T-helper 17 cell (primary cell): ENCODE measurements at places on chromosomes 4 and X. TPM values are rescaled to one million over a fixed set of nuclear protein-coding genes. Genes with fewer than 3 reads are reported as not detected.

ALB gene
- not detected for total RNA-seq

FAM184B gene
- not detected for total RNA-seq

MID2 gene
- total RNA-seq = 14.0 TPM

PCSK1N gene
- 9.6 TPM for total RNA-seq

DUSP21 gene
- not detected for total RNA-seq

GSX2 gene
- total RNA-seq = not detected

DNA sequence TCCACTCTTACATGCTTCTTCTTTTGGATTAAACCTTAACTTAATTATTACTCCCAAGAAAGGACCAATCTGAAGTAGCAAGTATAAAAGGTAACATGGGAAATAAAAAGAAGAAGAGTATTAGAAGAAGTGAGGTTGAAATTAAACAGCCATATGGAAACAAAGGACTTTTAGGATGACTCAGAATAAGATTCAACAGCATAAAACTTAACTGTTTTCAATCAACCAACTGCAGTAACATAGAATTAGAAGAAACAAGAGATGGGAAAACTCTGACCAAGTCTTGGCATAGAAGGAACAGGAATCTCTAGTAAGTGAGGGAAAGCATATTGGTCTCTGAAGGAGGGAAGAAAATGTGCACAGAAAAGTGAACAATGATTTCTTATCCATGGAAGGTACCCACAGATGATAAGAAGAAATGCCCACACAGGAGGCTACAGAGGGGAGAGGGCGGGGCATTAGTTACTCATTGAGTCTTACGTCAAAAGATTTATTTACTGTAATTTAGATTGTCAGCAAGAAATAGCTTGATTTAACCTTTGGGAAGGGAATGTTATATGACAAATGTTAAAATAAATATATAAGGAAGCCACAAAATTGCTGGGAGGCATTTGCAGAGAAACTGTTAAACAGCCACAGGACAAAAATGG, 177.3 kb downstream of the BANK1 start:
- peaks cover 36% of the 10 kb centered on the region for H3K27me3 ChIP-seq
- DNase-seq = no peak
- H3K27ac ChIP-seq = no peak overlapping the region
- no peak overlapping the region for H3K4me3 ChIP-seq
- H3K4me1 ChIP-seq = peaks cover 3% of the 10 kb centered on the region

DNA sequence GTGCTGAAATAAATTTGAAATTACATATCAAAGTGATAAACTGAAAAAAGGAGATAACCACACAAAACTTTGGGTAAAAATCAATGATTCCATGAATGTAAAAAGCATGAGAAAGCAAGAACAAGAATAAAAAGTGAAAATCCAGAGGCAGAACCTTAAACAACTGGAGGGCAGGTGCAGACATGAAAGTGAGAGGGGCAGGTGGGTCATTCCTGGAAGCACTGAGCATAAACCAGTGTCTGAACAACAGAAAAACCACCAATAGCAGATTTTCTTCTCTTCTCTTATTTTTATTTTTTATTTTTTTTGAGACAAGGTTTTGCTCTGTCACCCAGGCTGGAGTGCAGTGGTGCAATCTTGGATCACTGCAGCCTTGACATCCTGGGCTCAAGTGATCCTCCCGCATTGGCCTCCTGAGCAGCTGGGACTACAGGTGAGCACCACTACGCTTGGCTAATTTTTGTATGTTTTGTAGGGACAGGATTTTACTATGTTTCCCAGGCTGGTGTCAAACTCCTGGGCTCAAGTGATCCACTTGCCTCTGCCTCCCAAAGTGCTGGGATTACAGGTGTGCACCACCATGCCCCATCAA, 46.8 kb upstream of the GPR78 start:
- no peaks in the 10 kb centered on the region for H3K36me3 ChIP-seq
- H3K4me3 ChIP-seq = no peak overlapping the region
- H3K27me3 ChIP-seq = no peaks in the 10 kb centered on the region
- H3K27ac ChIP-seq = no peak overlapping the region
- H3K4me1 ChIP-seq = peaks cover 2% of the 10 kb centered on the region

DNA sequence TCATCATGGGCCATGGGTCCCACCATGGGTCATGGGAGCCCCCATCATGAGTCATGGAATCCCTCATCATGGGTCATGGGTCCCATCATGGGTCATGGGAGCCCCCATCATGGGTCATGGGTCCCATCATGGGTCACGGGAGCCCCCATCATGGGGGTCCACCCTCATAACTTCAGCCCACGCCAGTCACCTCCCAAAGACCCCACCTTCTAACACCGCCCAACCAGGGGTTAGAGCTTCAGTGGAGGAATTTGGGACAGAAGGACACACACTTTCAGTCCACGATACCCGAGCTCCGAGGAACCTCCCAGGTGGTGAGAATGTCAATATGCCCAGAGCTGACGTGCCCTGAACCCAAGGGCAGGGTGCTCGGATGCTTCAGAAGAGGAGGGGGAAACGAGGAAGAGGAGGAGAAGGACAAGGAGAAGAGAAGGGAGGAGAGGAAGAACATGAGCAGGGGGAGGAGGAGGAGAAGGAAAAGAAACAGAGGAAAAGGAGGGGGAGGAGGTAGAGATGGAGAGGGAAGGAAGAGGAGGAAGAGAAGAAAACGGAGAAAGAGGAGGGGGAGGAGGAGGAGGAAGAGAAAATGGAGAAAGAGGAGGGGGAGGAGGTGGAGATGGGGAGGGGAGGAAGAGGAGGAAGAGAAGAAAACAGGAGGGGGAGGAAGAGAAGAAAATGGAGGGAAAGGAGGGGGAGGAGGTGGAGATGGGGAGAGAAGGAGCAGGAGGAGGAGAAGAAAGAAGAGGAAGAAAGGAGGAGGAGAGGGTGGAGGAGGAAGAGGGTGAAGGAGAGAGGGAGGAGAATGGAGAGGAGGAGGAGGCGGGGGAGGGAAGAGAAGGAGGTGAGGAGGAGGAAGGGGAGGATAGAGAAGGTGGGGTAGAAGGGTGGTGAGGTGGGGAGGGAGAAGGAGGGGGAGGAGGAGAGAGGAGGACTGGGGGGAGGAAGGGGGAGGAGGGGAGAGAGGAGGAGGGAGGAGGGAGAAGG, 17.7 kb downstream of the IL3RA start:
- H3K4me1 ChIP-seq = peaks cover 7% of the 10 kb centered on the region
- H3K27me3 ChIP-seq = no peaks in the 10 kb centered on the region
- H3K4me3 ChIP-seq = no peak overlapping the region

GRCh38 chr4:60944060-60944459, 256.1 kb upstream of the ADGRL3 start:
- H3K36me3 ChIP-seq = no peaks in the 10 kb centered on the region
- no peaks in the 10 kb centered on the region for H3K27me3 ChIP-seq
- no peak for DNase-seq
- no peak overlapping the region for H3K27ac ChIP-seq
- no peaks in the 10 kb centered on the region for H3K4me1 ChIP-seq

- DNase-seq = no peak
- no peaks in the 10 kb centered on the region for H3K27me3 ChIP-seq
- peak overlapping the region; percentile 58 for H3K4me3 ChIP-seq
- no peak overlapping the region for H3K27ac ChIP-seq
Observed at GRCh38 chr4:866068-866760, 40.3 kb upstream of the CPLX1 start.

GRCh38 chr4:16027626-16028025, 56.2 kb downstream of the PROM1 start:
- no peak overlapping the region for H3K4me3 ChIP-seq
- H3K27ac ChIP-seq = no peak overlapping the region
- DNase-seq = no peak

GRCh38 chr4:40152637-40153036, 44.2 kb upstream of the RHOH start:
- H3K4me1 ChIP-seq = peaks cover 7% of the 10 kb centered on the region
- DNase-seq = no peak
- no peak overlapping the region for H3K4me3 ChIP-seq
- H3K36me3 ChIP-seq = no peaks in the 10 kb centered on the region

- no peak overlapping the region for H3K27ac ChIP-seq
- peaks cover 15% of the 10 kb centered on the region for H3K27me3 ChIP-seq
- no peak for DNase-seq
Observed at GRCh38 chr4:72951147-72951546, 118.4 kb downstream of the COX18 start.

DNA sequence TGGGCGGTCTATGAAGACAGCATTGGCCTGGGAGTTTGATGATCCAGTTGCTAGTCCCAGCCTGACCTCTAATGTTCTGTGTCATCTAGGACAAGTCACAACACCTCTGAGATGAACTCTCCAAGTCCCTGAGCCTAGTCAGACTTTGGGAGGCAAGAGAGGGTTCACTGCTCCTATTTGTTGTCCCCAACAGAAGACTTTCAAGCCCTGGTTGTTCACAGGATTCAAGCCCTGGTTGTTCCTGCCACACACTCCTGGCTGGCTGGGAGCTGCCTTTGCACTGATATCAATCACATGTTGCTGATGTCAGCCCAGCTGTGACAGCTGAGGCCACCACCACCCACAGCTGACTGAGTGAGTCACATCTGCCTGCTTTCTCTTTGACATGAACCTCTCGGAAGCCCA, 253.2 kb upstream of the RASGEF1B start:
- H3K4me3 ChIP-seq = no peak overlapping the region
- H3K36me3 ChIP-seq = peaks cover 3% of the 10 kb centered on the region
- H3K27me3 ChIP-seq = peaks cover 19% of the 10 kb centered on the region
- H3K4me1 ChIP-seq = peaks cover 13% of the 10 kb centered on the region
- no peak overlapping the region for H3K27ac ChIP-seq

- peaks cover 16% of the 10 kb centered on the region for H3K27me3 ChIP-seq
- no peak overlapping the region for H3K4me3 ChIP-seq
- DNase-seq = no peak
- no peak overlapping the region for H3K27ac ChIP-seq
- no peaks in the 10 kb centered on the region for H3K36me3 ChIP-seq
- H3K4me1 ChIP-seq = peaks cover 2% of the 10 kb centered on the region
Observed at GRCh38 chrX:130575831-130576389, 174.1 kb downstream of the RBMX2 start.

- H3K27ac ChIP-seq = no peak overlapping the region
- H3K4me1 ChIP-seq = peaks cover 3% of the 10 kb centered on the region
- H3K27me3 ChIP-seq = no peaks in the 10 kb centered on the region
- no peak overlapping the region for H3K4me3 ChIP-seq
Observed at GRCh38 chrX:72624194-72624593, 51.6 kb upstream of the HDAC8 start.

GRCh38 chr4:78753091-78753490, 23.1 kb upstream of the BMP2K start:
- H3K36me3 ChIP-seq = peaks cover 3% of the 10 kb centered on the region
- H3K4me3 ChIP-seq = no peak overlapping the region
- no peak overlapping the region for H3K27ac ChIP-seq

DNA sequence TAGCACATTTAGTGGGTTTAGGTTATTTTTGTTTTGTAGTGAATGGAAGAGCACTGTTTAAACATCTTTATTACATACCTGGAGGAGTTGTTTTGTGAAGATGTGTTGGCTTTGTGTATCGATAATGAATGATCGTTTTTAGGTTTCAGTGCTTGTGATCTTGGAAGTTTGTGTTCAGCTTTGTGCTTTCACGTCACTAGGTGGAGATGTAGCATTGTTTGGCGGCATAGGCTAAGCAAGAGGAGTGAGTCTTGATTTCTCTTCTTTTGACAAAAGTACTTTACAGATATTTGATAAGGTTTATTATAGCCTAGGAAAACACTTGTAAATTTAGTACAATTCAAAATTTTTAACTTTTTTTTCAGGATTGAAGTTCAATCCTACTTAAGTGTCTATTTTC, 50.4 kb downstream of the PDK3 start:
- H3K4me1 ChIP-seq = peaks cover 5% of the 10 kb centered on the region
- no peak overlapping the region for H3K4me3 ChIP-seq
- peak overlapping the region; percentile 53 for H3K27ac ChIP-seq
- DNase-seq = no peak
- H3K36me3 ChIP-seq = peaks cover 3% of the 10 kb centered on the region

DNA sequence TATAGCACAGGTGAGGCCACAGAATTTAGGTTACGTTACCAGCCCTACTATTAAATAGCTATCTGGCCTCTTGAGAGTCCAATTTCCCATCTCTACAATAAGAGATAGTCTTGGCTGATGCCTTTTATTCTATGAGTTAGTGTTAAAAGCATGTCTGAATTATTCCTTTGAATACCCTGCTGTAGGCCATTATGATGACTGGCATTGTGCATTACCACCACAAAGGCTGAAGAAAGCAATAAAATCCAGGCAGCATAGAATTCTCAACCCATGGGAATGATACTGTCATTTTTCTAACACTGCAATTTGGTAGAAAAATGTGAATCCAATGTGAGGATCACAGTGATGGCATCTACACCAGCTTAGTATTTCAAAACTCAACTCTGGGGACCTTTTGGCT, 51.4 kb downstream of the OTC start:
- no peaks in the 10 kb centered on the region for H3K4me1 ChIP-seq
- no peak overlapping the region for H3K4me3 ChIP-seq
- peaks cover 18% of the 10 kb centered on the region for H3K27me3 ChIP-seq
- no peaks in the 10 kb centered on the region for H3K36me3 ChIP-seq
